Muscle of arm (tissue), 14 donors: ENCODE measurements at places on chromosomes 2 and 18. TPM values are rescaled to one million over a fixed set of nuclear protein-coding genes. Genes with fewer than 3 reads are reported as not detected.

- no peak for DNase-seq
These were observed 510.2 kb upstream of the GYPC start for GRCh38 chr2:126145752-126146151.

DNA sequence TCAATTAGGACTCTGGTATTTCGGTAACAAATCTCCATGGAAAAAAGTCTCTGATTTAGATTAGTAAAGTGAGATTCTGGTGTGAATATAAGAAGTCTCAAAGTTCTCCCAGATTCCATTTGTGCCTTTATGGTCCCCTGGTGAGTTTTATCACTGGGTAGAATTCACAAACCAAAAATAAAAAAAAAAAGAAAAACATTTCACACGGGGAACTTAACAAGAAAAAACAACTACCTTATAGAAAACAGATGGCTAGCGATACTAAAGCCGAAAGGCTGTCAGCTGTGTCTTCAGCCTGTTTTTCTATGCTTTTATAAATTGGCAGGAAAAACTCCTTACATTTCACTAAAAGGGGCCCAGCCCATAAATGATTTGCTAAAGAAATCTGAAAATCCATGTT is 50.6 kb downstream of the COL5A2 start:
- DNase-seq: no peak

GRCh38 chr2:212984129-212984528 is 167.3 kb downstream of the IKZF2 start:
- no peak for DNase-seq

DNA sequence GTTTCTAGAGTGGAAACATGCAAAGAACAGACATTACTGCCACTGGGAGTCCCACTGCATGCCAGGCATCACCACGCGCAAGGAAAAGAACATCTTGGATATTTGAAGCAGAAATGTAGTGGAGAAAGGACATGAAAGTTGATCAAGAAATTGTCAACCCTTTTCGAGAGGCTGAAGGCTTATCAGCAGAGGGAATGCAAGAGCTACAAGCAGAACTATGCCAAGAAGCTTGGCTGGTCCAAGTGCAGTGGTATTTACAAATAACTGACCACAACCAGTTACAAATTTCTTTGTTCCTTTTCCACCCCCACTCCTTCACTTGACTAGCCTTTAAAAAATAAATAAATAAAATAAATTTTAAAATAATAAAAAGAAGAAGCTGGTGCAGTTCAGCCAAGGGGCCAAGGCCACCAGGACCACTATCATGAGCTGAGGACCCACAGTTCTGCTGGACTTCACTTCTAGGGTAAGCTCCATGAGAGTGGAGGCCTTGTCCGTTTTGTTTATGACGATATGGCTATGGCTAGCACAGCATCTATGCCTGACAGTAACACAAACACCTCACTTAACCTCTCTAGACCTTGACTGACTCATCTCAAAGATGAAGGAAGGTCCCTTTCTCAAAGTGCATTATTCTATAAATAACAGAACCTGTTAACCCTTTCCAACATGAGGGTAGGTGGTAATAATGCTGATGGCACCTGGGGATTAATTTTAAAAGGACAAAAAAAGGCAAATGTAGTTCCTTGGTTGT is 20.9 kb downstream of the MARCHF4 start:
- DNase-seq: no peak

- no peak for DNase-seq
These were observed 193.3 kb downstream of the ANKRD30B start for GRCh38 chr18:14941256-14941655.

DNA sequence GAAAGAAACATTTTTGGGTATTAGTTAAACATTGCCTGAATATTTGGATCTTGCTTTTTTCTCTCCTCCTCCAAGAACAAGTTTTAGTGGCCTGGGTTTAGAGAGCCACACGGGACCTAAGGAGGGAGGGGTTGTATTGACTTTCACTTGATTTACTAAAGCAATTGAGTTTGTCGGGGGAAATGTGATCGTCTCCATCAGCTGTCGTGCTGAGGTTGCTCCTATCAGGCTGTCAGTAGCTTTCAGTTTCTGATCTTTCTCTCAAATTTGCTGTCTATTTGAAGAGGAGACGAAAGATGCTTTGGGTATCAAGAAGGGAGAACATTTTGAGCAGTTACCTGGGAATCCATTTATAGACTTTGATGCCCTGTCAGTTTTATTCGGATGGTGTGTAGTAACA is 106.0 kb downstream of the SETBP1 start:
- DNase-seq: no peak

- DNase-seq: no peak
These were observed 58.9 kb upstream of the LINC00305 start for GRCh38 chr18:64207820-64208219.

DNA sequence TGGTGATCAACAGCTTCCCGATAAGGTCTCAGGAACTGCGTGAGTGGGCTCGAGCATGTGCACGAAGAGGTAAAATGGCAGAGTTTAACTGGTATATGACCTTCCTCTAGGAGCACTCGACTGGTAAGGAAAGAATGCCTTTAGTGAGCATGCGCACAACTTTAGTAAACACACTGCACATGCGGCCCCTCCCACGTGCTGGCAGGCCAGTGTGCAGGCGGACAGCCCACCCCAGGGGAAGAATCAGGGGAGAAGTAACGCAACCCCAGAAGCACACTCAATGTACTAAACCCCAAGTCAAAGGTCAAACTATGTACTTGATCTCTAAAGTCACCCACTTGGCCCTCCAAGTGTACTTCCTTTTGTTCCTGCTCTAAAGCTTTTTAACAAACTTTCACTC is 28.7 kb upstream of the SLC25A52 start:
- no peak for DNase-seq

DNA sequence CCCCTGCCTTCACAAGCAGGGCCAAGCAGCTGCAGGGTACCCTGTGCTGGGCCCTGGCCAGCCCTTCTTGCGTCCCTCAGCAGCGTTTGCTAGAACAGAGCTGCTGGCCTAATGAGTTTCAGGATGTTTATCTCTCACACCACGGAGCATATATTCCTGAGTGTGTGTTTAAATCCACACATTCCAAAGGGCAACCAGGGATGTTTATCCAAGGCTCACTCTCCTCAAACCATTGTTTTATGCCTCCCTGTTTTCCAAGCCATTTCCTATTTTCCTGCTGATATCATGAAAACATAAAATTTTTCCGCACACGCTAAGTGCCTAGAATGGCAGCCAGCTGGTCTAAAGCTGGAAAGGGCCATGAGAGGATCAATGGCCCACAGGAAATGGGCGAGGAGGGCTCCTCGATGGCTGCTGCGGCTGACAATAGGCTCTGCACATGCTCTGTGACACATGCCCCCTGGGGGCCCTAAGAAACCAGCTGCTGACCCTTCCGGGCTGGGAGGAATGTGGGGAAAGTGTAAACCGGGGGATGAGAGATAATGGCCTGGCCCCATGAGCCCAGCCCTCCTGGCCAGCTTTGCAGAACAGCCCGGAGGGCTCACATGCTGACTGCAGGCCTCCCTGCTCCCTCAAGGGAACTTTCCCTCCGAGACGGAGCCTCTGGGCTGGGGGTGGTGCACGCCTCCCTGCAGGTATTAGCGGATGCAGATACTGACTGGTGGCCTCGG is 194.0 kb downstream of the NDUFA10 start:
- DNase-seq: no peak

DNA sequence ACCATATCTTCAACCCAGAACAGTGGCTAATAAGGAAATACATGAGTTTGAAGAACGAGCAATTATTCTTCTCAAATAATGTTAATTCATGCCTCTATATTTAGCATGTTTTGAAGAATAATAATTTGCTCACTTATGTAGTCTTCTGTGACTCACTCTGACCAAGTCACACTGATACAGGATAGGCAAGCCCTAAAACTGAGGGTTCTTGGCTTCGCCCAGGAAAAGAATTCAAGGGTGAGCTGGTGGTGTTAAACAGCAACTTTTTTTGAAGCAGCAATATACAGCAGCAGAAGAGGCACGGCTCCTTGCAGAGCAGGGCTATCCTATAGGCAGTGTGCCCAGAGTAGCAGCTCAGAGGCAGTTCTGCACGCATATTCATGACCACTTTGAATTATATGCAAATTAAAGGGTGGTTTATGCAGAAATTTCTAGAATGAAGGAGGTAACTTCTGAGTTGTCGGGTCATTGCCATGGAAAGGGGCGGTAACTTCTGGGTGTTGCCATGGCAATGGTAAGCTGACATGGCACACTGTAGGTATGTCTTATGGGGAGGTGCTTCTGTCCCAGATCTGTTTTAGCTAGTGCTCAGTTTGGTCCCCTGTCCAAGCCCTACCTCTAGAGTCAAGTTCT is 200.6 kb downstream of the RND3 start:
- DNase-seq: no peak

DNA sequence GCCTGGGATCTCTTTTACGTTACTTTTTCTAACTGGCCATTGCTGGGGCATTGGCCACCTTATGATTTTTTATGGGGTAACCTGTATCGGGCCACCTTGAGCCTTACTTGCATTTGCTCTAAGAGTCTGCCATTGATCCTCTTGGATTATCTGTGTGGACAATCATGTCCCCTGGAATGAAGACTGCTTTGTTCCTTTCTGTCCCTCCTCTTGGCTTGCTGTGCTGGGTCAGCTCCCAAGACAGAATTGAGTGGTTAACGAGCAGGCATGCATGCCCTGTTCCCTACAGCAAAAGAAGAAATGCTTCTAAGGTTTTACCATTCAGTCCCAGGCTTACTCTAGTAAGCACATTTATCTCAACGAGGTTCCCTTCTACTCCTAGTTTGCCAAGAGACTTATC is 46.3 kb downstream of the MAL start:
- DNase-seq: no peak

- DNase-seq: no peak
These were observed 59.4 kb downstream of the RHOB start for GRCh38 chr2:20506201-20506685.

- no peak for DNase-seq
These were observed 22.2 kb downstream of the TANC1 start for GRCh38 chr2:158990397-158991214.

DNA sequence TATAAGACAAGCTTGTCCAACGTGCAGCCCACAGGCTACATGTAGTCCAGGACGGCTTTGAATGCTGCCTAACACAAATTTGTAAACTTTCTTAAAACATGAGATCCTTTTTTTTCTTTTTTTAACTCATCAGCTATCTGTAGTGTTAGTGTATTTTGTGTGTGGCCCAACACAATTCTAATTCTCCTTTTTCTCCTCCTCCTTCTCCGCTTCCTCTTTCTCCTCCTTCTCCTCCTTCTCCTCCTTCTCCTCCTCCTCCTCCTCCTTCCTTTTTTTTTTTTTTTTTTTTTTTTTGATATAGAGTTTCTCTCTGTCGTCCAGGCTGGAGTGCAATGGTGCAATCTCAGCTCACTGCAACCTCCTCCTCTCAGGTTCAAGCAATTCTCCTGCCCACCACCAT is 39.3 kb upstream of the GTF2A1L start:
- DNase-seq: no peak

Gene PSMD1
- 77.3 TPM for polyA plus RNA-seq

Gene CDH7
- polyA plus RNA-seq: 0.81 TPM

Gene LIMS4
- polyA plus RNA-seq: 4.3 TPM

Gene SPHKAP
- 26.5 TPM for polyA plus RNA-seq

Gene CNTNAP5
- 0.47 TPM for polyA plus RNA-seq

Gene LYPD6
- 3.2 TPM for polyA plus RNA-seq

Gene TRIM54
- polyA plus RNA-seq: 34.2 TPM

Gene REG3A
- polyA plus RNA-seq: not detected
